Left lung (tissue), 14 donors: ENCODE measurements at places on chromosomes 16 and 17. TPM values are rescaled to one million over a fixed set of nuclear protein-coding genes. Genes with fewer than 3 reads are reported as not detected.

The SHCBP1 gene
- total RNA-seq = 5.6 TPM

The RPGRIP1L gene
- 8.0 TPM for total RNA-seq

DNA sequence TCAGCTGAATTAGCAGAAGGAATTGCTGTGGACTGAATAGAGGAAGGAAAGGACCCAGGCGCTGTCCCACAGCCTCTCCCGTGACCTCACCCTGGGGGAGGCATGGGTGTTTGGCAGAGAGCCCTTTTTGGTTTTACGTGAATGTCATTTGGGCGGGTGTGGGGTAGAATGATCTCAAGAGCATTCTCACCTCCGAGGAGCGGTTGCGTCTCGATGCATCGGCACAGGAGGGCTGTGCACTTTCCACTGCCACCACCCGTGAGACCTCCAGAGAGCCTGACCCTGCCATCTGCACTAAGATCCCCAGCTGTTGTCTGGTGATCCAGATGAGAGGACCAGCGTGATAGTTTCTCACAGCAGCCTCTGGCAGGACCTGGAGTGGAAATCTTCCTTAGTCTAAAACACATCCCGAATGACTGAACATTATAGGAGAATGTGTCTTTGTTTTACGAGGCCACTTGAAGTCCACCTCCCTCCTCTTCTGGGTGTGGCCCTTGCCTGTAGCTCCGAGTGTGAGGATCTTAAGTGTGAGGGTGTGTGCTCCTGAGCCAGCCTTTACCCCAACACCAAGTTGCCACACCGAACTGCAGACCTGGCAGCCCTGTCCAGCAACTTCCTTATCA is 29.3 kb downstream of the FOXK2 start:
- DNase-seq = no peak

DNA sequence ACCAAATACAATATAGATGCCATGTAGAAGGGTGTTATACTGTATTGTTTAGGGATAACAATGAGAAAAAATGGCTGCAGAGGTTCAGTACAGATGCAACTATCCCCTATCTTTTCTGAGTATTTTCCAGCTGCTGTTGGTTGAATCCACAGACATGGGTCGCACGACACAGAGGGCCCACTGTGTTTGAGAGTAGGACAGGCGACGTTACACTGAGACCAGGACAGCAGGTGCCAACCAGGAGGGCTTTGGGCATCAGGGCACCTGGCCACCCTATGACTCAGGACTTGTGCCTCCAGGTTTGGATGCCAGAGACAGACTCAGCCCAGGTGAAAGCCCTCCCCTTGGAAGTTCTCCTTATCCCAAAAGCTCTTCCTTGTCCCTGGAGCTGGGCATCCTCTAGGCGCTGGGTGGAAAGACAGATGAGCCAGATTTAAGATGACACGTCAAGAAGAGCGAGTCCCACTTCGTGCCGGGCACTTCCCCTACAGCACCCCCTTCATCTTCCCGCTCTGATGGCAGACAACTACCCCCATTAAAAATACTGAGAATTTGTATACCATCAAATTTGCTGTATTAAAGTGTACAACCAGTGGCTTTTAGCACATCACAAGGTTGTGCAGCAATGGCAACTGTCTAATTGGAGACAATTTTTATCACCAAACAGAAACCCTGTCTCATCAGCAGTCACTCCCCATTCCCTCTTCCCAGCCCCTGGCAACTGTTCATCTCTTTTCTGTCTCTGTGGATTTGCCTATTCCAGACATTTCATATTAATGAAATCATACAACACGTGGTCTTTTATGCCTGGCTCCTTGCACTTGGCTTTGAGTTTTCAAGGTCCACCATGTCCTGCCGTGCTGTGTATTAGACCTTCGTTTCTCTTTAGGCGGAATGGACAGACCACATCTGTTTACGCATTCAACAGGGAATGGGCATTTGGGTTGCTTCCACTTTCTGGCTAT is 30.6 kb downstream of the TNFRSF13B start:
- DNase-seq = peak; percentile 29

GRCh38 chr17:79979816-79980215 is 55.9 kb downstream of the TBC1D16 start:
- no peak for DNase-seq

DNA sequence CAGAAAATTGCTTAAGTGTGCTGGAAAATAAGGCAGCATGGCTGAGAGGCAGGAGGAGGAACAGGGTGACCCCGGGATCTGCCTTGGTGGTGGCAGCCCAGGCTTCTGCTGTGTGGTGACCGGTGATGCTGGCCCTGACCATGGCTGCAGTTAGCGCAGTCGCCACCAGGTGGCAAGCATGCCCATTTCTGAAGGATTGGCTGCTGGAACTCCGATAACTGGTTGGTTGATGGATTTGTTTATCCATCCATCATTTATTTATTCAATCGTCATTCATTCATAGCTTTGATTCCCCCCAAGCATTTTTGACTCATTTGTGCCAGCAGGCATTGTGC is 29.1 kb upstream of the ITGA3 start:
- peak; percentile 77 for DNase-seq
